Ovary (tissue), 10 donors: ENCODE measurements at places on chromosomes 7 and 10. TPM values are rescaled to one million over a fixed set of nuclear protein-coding genes. Genes with fewer than 3 reads are reported as not detected.

The ADGRA1 gene
- total RNA-seq = 0.07 TPM

The LFNG gene
- total RNA-seq = 4.8 TPM

The CPED1 gene
- total RNA-seq = 84.4 TPM

The ARHGEF5 gene
- total RNA-seq = 11.2 TPM

The KIAA1549 gene
- total RNA-seq = 4.0 TPM

The MCM10 gene
- total RNA-seq = 0.89 TPM

The FAM25C gene
- total RNA-seq = not detected

The DBF4 gene
- 18.3 TPM for total RNA-seq

The CAV1 gene
- total RNA-seq = 272 TPM

The SLC13A1 gene
- not detected for total RNA-seq

The CALHM1 gene
- total RNA-seq = not detected

The FIGNL1 gene
- total RNA-seq = 13.7 TPM

The ITGA8 gene
- 32.5 TPM for total RNA-seq

The VAX1 gene
- not detected for total RNA-seq

The ERVW-1 gene
- total RNA-seq = not detected

DNA sequence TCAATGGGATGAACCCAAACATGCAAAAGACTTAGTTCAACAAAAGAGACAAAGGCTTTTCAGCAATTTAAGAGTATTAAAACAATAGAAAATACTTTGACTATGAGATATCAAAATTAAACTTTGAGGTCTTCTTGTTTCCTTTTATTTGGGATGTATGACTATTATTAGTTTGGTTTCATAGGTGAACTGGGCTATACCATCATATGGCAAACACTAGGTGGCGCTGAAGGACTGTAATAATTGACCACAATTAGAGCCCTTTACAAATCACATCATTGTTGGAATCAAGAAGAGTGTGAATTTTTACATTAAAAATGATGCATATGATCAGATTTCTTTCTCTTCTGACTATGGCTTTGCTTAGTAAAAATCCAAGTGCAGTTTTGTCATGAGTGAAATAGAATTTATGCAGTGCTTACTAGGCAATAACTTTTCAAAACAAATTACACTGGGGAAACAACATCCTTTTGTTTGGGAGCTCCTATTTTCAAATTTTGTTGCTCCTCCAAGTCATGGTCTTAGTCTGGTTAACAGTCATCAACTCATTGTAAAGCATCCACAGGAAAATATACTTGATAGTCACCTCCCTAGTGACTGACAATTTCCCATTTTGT, 14.7 kb upstream of the NXPH1 start:
- no peak for DNase-seq

DNA sequence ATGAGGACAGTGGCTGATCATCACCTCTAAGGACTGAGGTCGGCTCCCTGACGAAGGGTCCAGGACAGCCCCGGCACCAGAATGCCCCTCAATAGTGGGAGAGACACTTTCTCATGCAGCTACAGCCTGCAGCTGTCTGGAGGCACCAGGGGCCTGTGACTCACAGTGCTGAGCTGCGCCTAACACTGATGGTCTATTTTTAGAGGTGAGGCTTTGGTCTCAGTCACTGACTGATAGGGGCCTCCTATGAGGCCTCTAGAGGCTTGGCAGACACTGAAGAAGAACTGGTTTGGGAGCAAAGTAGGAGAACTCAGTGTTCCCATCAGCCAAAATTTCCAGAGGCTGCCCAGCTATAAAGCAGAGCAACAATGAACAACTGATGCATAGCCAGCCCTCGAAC, 130.1 kb downstream of the COBL start:
- no peak for DNase-seq

GRCh38 chr10:59383908-59384307, 21.6 kb upstream of the FAM13C start:
- DNase-seq = no peak

DNA sequence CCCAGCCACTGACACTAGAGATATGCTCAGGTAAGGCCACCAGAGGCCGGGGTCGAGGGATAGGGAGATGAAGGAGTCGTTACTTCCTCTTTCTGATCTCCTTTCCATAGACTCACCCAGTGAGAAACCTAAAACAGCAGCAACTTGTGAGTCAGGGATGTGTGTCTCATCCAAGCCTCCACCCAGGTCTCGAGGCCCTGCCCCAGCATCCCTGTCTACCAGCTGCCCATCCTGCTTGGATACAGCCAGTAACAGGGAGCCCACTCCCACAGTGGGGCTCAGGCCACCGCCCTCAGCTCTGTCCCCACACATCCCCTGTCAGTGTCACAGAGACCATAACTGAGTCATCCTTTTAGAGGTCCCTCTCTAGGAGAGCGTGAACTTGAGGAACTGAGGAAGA, 49.6 kb upstream of the CHST15 start:
- no peak for DNase-seq

- DNase-seq = no peak
These were observed 24.2 kb upstream of the MACC1 start for GRCh38 chr7:20241194-20241910.

- DNase-seq = no peak
These were observed 234.9 kb downstream of the EBF3 start for GRCh38 chr10:129728905-129729795.

DNA sequence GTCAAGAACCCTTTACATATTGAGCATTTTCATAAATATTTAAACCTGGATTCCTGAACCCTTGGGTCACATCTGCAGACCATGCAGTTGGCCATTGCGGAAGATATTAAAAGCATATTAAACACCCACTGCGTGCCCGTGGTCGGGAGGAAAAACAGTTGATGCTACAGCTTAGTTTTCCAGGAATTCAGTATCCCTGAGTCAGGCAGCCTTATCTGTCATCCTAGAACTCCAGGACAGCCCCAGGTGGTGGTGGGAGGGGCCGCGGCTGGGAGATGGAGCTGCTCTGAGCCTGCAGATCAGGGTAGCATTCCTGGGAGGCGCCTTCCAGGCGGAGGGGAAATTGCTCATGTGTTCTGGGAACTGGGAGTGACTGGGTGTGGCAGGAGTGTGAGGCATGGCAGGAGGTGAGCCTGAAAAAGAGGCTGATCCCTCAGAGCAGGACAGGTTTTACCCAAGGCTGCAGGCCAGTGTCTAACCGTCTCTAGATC, 222.9 kb upstream of the SH2B2 start:
- DNase-seq = no peak

- DNase-seq = no peak
These were observed 2.8 kb upstream of the FLNC start for GRCh38 chr7:128827248-128827958.

DNA sequence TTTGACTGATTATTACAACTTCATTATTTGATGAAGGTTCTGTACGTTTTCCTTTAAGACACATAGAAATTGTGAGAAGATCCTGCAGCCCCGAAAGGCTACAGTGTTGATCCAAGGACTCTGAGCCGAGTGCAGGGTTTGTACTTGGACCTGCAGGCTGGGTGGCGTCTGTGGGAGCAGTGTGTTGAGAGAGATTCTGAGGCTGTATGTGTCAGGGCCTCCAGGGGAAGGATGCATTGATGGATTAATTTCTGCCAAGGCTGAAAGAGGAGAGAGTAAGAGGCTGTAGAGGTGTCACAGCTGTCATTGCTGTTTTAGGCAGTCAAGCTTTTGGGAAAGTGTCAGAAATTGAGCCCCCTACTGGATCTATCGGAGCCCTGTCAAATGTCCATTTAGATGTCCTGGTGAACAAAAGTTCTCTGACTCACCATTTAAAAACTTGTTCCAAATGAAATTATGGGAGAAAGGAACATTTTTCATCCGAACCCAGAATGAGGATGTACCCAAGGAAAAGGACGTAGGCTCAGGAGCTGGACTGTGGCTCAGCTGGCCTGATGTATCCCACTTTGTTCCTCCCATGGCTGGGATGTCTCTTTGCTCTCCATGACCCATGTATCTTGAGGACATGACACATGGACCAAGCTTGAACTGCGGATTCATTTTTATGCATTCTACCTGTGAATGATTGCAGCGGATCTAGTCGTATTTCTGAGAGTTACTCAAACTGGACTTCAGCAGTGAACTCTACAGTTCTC, 102.2 kb downstream of the TCF7L2 start:
- no peak for DNase-seq

DNA sequence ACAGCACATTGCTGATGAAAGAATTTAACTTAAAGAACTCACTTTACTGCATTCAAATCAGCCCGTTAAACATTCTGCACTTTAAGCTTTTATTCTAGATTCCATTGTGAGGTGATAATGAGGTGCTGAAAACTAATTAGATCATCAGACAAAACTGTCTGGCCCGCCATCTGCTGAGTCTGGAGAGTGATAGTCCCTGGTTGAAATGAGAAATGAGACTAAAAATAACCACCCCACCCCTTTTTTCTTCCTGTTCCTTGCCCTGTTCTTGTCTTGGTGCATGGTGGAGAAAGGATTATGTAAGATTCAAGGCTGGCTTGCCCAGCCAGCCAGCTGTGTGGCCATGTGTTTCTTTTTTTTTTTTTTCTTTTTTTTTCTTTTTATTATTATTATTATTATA, 277.0 kb upstream of the COBL start:
- DNase-seq = no peak

DNA sequence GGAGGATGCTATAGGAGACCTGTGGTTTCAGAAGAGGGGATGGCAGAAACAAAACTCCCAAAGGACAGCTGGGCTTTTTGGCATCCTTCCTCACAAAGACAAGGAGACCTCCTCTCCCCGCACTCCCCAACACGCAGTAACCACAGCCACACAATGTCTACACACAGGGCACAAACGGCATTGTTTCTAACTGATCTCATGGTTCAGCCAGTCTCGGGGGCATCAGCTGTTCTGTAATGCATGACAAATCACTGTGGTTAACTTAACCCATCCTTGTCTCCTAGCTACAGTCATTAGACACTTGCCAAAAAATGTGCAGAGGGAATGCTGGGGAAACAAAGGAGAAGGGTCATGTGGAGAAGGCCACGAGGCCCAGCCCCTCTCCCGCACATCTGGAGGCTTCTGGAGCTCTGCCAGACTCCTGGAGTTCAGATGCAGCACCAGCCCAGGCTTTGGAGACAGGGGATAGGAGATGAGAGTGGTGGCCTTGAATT, 7.6 kb upstream of the ADAMTS14 start:
- DNase-seq = no peak

- DNase-seq = no peak
These were observed 3.5 kb upstream of the SCRN1 start for GRCh38 chr7:29993140-29993539.

DNA sequence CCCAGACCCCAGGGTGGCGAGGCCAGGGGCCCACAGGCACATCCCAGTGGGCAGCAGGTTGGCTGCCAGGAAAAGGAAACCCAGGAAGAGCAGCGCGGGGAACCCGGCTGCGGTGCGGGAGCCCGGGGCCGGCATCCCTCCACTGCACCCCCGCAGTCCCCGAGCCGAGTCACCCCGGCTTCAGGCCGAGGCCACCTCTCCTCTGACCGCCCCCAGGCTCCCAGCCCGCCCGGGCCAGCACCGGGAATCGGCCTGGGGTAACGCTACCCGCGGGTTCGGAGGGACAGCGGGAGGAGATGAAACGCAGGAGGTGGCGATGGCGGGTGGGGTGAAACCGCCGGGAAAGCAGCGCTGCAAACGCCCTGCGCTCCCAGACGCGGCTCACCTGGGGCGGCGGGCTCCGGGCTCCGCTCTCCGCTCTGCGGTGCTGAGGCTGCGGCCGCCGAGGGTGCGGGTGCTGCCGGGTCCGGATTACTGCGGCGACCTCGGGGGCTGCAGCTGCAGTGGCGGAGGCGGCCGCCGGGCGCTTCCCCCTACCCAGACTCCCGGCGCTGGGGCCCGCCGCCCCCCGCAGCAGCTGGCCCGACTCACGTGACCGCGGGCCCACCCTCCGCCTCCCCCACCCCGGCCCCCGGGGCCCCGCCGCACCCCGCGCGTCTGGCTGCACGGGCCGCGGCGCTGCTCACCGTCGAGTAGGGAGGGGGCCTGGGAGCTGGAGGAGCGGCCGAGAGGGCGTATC, at the start of gene SCRN1:
Gene SCRN1 (minus strand): TSS at position 545 of the 739 bp plus-strand sequence. CDS start 20,734 bp downstream, outside the sequence.
- peak; percentile 67 for DNase-seq

DNA sequence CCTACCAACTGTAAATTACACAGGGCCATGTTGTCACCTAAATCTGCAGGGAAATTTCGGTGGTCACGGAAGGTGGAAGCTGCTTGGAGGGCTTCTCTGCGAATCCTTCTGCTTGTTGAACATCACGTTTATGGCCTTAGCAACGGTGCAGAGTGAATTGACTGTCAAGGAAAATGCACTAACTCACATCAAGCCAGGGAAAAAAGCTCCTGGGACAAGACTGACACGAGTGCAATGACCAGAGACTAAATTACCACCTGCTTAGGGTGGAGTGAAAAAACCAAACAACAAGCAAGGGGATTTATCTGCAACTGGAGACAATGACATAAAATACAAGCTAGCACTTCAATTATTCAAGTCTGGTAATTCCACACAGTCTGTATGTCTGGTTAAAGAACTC, 211.2 kb downstream of the JAZF1 start:
- DNase-seq = no peak

GRCh38 chr10:120174491-120174890, 282.0 kb downstream of the SEC23IP start:
- DNase-seq = no peak

DNA sequence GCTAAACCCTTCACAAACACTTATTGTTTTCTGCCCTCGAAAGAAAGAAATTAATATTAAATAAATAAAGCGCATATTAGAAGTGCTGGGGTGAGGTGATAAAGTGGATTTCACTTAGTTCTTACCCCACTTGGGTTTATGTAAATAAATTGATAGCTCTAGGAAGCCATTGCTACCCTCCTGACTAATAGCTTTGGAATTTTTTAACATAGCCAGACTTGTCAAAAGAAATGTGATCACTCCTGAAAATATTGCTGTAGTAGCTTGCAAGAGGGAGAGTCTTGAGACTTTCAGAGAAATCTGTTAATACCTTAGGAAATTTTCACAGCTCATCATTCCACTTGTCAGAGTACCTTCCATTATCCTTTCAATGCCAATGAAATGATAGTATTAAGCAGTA, 7.6 kb downstream of the ARL5B start:
- DNase-seq = no peak

- no peak for DNase-seq
These were observed 7.5 kb downstream of the CPA1 start for GRCh38 chr7:130387628-130388403.

DNA sequence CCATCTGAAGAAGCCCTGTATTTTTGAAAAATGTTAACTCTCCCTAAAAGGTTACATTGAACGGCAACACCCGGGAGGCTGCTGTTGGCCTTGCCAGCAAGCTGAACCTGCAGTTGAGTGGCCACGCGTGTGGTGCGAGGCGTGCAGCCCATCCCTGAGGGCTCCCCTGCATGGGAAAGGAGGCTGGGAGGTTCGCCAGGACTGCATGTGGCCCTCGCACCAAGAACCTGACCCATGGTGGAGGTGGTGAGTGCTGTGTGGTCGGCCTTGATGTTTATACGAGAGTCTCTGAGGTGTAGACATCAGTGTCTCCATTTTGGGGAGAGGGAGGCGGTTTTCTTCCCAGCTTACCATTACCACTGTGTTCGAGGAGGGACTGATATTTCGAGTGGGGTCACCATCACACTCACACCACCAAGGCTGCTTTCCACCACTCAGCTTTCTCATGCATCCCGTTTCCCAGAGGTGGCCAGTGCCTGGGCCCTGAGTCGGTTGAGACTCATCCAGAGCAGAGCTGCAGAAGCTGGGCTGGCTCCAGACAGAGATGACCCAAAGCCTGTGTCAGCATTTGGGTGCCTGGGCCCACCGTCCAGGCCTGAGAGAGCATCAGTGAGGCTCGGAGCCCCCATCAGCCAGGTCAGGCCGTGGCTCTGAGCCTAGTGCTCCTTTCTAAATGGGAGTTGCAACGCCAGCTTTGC, 222.6 kb downstream of the EBF3 start:
- no peak for DNase-seq

- no peak for DNase-seq
These were observed 26.9 kb downstream of the VPS41 start for GRCh38 chr7:38881947-38882684.
